Breast epithelium (tissue), 4 donors: ENCODE measurements at places on chromosomes 7 and 10. TPM values are rescaled to one million over a fixed set of nuclear protein-coding genes. Genes with fewer than 3 reads are reported as not detected.

GRCh38 chr10:113644185-113645120, 19.4 kb downstream of the NRAP start:
- DNase-seq, result no peak

Gene LRRC18
- not detected for total RNA-seq

GRCh38 chr7:25060487-25061055, 64.5 kb downstream of the CYCS start:
- DNase-seq, result no peak

Gene AFAP1L2
- total RNA-seq, result 4.2 TPM

Gene OR2A5
- not detected for total RNA-seq

Gene ZNF655
- 129 TPM for total RNA-seq

DNA sequence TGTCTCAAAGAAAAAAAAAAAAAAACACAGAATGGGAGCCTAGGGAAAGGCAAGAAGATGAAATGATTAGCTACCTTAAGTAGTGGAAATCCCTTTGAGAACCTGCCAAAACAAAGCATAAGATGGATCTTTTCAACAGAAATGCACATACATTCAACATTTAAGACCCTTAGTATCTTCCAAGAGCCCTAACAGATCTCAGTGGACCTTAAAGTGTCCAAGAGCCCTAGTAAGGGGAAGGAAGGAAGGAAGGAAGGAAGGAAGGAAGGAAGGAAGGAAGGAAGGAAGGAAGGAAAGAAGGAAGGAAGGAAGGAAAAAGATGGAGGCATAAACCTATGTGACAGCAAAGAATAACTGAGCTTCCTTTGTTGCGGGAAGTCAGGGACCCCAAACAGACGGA, 11.6 kb upstream of the MACROH2A2 start:
- DNase-seq, result no peak
